ENCODE measurements at places on chromosomes 11 and 22.

DNA sequence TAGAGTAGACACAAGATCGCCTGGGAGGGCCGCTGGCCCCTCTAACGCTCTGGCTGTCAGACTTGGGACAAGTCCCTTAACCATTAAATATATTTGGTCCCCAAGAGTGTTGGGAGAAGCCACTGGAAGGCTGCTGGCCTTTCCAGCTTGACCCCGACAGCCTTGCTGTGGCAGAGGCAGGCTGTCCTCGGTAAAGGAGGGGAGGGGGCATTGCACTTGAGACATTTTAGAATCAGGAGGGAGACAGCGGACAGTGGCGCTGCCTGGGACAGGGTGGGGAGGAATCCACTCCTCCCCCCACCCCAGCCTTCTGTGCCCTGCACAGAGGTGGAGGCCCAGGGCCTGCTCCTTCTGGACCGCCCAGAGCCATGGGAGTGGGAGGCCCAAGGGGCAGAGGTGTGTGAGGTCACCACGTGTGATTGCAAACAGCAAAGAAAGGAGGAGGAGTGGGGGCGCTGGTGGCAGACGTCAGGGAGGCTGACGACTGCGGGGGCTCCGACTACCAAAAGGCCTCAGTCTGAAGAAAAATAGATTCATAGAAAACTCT, 28.9 kb downstream of the APOL1 start:
- no peak for DNase-seq

GRCh38 chr11:131955904-131956303, 585.5 kb downstream of the NTM start:
- DNase-seq = no peak

DNA sequence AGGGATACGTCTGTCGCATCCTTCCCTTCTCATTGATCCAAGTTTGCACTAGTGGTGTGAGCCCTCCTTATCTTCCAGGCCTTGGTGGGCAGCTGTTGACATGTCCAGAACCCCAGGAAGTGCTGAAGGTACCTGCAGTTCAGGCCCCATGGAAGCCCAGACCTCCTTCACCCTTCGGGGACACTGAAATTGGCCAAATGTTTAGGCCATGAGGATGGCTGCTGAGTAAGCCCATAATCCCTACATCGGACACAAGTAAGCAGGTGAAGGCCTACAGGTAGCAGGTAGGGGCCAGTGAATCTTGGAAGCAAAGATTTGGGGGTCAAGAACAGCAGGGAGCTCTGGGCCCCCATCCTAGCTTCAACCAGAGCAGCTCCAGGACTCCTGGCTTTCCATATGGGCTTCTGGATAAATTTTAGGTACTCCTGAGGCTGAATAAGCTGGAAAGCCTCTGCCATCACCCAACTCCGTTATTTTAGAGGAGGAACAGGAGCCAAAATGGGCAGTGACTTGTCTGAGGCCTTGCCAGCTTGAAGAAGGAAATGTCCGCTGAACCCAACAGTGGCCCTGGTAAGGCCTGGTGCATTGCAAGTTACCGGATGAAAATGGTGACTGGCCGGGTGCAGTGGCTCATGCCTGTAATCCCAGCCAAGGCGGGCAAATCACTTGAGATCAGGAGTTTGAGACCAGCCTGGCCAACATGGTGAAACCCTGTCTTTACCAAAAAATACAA, 45.2 kb downstream of the MORC2 start:
- no peak for DNase-seq

DNA sequence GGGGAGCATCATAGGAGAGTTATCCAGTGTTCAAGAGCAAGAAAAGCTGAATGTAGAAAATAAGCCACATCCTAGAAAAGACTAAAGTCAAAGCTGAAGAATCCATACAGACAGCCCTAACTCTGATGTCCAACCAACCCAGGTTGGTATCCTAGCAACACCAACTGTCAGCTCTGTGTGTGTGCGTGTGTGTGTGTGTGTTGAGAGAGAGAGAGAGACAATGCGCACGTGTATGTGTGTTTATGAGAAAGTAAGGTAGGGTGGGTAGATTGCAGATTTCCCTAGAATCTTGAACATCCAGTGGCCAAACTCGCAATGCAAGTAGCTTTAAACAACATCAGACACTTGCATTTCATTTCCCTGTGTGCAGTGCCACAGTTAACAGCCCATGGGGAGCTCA, 274.9 kb downstream of the FAM181B start:
- no peak for DNase-seq

GRCh38 chr11:115918576-115918975, 414.4 kb upstream of the CADM1 start:
- no peak for DNase-seq

DNA sequence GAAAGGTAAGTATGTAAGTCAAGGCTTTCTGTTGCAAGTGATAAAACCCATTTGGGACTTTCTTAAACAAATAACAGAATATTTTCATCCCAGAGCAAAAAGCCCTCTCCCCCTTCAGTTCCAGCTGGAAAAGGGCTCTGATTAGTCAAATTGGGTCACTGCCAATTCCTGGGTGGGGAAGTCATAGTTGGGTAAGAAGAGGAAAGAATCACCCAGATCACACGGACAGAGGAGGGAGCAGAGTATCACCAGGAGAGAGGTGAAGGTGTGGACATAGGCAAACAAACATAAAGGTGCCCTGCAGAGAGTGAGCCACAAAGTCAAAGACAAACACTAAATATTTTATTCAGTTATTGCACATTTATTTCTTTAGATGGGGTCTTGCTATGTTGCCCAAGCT, 36.3 kb upstream of the SORL1 start:
- DNase-seq = no peak

DNA sequence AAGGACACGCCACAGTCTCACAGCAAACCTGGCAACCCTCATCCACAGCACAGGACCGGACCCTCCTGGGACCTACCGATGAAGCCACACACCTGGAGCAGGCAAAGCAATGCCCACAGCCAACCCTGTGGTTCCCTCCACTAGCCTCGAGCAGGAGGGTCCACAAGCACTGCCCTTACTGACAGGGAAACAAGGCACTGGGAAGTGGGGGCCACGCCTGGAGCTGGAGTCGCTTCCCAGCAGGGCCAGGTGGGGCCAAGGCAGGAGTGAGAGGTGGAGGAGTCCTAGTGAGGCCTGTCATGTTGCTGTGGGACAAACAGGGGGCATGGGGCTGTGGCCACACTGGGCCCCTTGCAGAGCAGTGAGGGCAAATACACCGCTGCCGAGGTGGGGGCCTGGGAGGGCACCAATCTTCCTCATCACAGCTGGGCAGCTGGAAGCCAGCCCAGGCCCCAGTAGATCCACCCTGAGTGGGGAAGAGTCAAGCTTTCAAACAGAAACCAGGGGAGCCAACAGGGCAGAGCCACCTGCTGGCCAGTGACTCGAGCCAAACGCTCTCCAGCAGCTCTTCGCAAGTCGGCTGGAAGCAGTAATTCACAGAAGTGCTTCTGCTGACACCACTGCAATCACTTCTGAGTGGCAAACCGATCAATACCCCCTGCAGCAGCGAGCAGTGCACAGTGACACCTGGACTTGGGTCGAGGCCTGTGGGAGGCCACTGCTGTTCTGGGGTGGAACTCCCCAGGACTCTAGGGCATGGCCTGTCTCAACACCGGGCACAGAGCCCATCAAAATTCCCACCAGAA, 13.7 kb downstream of the SULT4A1 start:
- DNase-seq = no peak

GRCh38 chr11:100719809-100720221, 32.7 kb downstream of the ARHGAP42 start:
- DNase-seq = peak; percentile 77

DNA sequence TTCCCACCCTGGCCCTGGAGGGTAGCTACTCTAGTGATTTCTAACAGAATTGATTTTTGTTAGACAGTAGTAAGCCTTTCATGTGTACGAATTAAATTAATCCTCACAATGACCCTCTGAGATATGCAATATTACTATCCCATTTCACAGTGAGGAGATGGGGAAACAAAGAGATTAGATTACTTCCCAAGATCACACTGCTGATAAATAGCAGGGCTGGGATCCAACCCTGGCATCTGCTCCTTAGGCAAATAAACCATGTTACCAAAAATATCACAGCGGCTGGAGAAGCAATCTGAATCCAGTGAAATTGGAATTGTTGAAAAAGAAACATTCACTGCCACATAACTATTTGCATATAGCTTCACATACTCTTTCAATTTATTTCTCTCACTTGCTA, 12.8 kb upstream of the CAVIN3 start:
- DNase-seq = no peak

DNA sequence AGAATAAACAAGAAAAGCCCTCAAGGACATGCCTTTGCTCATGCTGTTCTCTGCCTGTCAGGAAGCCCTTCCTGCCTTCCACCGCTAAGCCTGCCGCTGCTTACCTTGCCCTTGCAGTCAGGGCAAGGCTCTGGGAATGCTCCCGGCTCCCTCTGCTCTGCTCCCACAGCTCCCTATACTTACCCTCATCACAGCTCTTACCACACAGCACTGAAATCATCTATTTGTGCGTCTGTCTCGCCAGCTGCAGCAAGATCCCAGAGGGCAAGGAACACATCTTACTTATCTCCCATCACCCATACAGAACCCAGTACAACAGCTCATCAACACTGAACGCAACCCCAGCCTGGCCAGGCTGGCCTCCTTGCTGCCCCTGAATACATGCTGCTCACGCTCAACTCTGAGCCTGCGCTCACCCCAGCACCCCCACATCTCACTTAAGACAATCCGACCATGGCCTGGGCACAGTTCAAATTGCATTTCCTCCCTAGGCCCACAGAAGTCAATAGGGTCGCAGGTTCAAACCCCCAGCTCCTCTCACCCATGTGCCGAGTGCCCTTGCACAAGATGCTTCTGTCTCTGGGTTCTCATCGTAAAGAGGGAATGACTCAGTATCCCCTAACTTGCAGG, 161.8 kb downstream of the IGLL1 start:
- DNase-seq = no peak

GRCh38 chr11:98036810-98037209, 983.9 kb upstream of the CNTN5 start:
- DNase-seq = no peak

- DNase-seq = no peak
These were observed 61.9 kb downstream of the BMAL1 start for GRCh38 chr11:13339195-13340153.

DNA sequence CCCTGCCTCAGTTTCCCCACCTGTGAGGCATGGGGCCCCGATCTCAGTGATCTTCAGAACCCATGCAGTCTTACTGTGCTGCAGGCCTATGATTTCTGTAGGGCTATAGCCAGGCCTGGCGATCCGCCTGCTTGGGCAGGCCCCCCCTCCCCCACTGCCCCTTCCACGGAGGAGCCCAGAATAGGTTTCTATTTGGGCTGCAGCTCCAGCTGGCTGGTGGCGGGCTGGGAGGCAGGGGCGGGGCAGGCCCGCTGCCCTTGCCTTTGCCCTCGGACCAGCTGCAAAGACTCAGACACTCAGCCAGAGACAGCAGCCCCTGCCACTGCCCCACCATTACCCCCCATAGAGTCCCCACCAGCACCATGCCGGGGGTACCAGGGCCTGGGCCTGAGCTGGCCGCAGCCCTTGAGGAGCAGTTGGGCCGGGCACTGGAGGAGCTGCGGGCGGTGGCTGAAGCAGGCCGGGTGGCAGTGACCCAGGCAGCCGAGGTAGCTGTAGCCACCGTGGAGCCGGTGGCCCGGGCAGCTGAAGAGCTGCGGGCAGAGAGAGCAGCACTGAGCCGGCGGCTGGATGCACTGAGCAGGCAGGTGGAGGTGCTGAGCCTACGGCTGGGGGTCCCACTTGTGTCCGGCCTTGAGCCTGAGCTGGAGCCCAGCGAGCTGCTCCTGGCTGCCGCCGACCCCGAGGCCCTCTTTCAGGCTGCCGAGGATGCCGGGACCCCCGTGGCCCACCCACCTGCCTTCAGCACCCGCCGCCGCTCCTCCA, 12.2 kb downstream of the SMTN start:
- no peak for DNase-seq

DNA sequence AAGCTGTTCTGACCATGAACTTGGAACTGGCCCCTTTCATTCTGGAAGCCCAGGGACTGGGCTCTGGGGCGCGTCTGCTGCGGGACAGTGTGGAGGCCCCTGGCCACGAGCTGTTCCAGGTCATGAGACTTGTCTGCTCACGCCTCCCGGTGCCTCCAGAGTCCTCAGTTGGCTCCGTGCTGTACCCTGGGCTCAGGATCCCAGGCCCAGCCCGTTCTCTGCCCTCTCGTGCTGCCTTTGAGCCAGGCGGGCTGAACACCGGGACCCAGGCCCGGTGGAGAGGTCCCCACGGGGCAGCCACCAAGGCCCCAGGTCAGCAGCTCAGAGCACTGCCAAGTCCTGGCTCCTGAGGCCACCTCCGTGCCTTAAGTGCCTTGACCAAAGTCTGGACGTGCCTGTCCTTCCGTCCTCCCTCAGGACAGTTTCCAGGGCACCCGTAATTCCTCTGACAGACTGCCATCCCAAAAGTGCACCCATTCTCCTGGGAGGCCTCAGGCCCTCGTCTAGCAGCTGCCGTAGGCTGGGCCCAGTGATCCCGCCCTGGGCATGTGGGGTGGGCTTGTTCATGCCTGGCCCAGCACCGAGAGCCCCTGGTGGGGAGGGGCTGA, 36.3 kb upstream of the PPARA start:
- DNase-seq = no peak

DNA sequence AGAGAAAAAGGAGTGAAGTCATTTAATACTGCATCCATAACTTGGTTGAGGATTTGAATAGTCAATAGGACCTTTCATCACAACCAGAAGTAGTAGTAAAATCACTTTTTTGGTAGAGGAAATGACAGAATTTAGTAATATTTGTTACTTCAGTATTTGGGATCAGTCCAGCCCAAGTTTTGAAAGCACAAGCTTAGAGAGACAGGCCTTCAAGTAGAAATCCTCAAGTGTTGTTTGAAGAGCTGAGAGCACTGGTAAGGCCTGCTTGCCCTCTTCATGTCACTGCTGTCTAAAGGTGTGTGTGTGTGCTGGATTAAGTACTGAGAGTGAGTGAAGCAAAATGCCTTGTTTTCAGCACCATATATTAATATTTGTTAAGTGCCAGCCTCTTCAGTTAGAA, 137.3 kb downstream of the WNT11 start:
- DNase-seq = no peak

DNA sequence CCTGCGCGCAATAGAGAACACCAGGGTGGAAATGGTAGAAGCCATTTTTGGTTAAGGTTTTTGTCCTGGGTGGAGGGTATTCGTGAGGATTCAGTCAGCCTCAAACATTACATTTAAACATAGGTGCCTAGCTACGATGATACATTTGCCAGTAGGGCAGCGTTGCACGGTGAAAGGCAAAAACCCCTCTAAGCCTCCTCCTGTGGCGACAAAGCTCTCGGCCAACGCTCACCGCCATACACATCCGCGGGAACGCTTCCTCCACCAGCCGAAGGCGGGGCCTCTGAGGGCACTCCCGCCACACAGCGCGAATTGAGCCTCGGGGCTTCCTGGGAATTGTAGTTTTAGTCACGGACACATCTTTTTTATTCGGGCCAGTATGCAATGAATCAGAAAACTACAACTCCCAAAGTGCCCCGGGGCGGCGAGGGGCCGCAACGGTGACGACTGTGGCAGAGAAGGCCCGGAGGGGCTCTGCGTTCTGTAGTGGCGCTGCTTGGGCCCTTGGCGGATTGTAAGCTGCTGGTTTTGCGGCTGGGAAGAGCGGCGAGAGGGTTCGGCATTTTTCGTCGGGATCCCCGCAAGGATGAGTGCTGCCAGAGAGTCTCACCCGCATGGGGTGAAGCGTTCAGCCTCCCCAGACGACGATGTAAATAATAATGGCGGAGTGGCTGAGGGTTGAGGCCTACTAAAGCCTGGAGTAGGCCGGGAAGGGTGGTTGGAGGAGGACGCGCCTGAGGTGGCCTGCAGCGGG, at the start of gene C11orf58:
C11orf58 (plus strand) TSS at position 455 of the 754 bp plus-strand sequence; CDS start at position 587, 132 bp downstream.
- DNase-seq = peak; percentile 88
